Esophagus muscularis mucosa (tissue), 4 donors: ENCODE measurements at places on chromosomes 6 and 20. TPM values are rescaled to one million over a fixed set of nuclear protein-coding genes. Genes with fewer than 3 reads are reported as not detected.

- no peak overlapping the region for H3K27ac ChIP-seq
- H3K36me3 ChIP-seq, result no peaks in the 10 kb centered on the region
- DNase-seq, result no peak
- no peak overlapping the region for H3K4me3 ChIP-seq
Measured at GRCh38 chr6:168664956-168665355, 224.0 kb downstream of the SMOC2 start.

GRCh38 chr6:52305411-52305810 lies 20.9 kb upstream of the MCM3 start:
- H3K36me3 ChIP-seq, result no peaks in the 10 kb centered on the region
- peak overlapping the region; percentile 67 for H3K27ac ChIP-seq

DNA sequence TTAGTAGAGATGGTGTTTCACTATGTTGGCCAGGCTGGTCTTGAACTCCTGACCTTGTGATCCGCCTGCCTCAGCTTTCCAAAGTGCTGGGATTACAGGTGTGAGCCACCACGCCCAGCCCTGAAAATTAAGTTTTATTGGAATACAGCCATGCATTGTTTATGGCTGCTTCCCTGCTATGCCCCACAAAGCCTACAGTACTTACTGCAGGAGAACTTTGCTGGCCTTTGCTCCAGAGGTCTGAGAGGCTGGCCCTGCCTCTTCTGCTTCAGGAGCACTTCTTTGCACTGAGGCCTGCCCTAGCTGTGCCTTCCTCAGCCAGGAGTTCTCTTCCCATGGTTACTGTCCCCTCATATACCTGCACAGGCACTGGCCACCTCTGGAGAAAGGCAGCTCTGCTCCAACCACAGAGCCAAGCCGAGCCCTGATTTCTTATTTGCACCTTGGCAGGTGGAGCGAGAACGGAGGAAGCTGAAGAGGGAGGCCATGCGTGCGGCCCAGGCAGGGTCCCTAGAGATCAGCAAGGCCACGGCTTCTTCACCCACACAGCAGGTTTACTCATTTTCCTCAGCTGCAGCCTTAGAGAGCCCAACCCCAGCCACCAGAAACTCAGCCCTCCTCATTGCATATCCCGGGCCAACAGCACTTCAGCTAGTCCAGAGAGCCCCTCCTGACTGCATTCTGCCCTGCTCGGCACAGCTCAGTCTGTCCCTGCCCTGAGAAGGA lies 20.8 kb downstream of the C20orf173 start:
- no peak for DNase-seq
- H3K27ac ChIP-seq, result no peak overlapping the region
- H3K4me3 ChIP-seq, result no peak overlapping the region
- H3K36me3 ChIP-seq, result peaks cover 36% of the 10 kb centered on the region

DNA sequence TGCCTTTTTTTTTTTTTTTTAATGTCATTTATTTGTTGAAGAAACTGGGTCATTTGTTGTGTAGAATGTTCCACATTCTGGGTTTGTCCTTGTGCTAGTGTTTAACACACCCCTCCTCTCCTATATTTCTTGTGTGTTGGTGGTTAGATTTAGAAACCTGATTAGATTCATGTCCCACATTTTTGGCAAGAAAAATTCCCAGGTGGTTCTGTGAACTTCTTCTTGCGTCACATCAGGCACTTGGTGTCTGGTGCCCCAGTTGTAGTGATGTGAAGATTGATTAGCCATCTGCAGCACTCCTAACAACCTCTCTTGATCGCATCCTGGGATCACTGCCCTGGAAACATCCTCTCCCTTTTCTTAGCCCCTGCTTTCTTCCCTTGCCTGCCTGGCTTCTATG lies 7.8 kb downstream of the PIGT start:
- H3K27me3 ChIP-seq, result no peaks in the 10 kb centered on the region
- peaks cover 23% of the 10 kb centered on the region for H3K4me1 ChIP-seq
- peaks cover 84% of the 10 kb centered on the region for H3K36me3 ChIP-seq
- no peak overlapping the region for H3K4me3 ChIP-seq

DNA sequence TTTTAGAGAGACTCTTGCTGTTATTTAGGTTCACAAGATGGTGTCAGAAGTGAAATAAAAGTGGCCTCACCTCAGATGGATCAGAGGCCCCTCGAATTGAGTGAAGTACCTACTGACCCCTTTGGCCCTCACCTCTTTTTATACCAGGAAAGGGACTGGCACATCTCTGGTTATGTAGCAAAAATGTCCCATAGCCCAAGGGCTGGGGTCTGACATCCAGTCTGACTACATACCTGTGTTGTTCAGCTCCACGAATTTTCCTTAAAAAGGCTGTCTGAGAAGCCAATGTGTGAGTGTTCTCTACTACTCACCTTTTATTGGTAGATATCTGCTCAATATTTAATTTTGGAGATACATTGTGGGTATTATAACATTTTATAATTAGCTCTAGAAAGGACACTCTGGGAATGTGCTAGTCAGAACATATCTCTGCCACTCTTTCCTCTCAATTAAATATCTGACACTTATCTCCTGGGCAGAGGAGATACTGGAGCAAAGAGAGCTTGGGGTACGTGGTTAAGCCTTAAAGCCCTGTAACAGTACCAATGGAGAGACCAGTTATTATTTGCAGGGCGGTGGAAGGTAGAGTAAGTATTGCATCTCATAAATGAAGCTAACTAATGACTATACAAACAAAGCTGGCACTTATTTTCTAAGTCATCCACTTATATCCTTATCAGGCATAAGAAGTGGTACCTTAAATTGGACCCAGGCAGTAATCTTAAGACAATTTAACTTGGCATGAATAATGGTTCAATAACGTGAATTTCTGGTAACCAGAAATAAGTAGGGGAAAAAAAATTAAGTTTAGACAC lies 20.0 kb upstream of the IL22RA2 start:
- DNase-seq, result no peak
- peaks cover 8% of the 10 kb centered on the region for H3K36me3 ChIP-seq
- H3K27ac ChIP-seq, result no peak overlapping the region
- no peaks in the 10 kb centered on the region for H3K27me3 ChIP-seq
- H3K4me1 ChIP-seq, result no peaks in the 10 kb centered on the region
- no peak overlapping the region for H3K4me3 ChIP-seq

The PLTP gene
- 109 TPM for total RNA-seq

The DNAH8 gene
- total RNA-seq, result not detected
